Bone marrow (tissue), 2 donors: ENCODE measurements at places on chromosomes 7 and 10.

GRCh38 chr10:54203401-54203800 is 597.6 kb downstream of the PCDH15 start:
- DNase-seq, result no peak

DNA sequence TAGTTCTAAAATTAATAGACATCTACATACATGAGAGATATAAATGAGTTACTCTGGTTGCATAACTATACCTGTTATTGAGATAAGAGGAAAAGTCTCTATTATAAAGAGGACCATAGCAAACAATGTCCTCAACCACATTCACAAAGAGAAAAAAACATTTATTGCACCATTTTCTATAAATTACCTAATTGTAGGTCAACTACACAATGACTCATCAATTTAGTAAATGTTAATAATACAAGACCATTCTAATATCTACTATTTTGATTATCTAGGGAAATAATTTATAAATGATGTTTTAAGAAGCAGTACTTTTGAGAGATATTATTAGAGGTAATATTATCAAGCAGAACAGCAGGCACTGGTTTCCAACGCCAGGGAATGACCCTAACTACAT is 246.1 kb downstream of the AGMO start:
- no peak for DNase-seq

DNA sequence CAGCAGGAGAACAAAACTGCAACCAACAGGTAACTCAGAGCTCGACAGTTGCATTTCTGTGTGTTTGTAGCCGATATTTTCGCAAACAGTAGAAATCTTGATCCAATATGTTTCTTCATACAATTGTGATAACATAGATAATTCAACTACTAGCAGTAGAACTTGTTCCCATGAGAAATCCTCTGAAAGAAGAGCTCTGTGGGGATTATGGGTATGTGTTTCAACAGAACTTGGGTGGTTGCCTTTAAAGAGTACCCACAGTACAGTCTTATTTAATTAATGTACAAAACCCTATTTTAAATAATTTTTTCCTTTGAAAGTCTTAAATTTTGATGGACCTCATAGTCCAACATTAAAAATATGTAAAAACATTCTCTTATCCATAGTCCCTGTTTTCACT is 266.1 kb downstream of the PARD3 start:
- DNase-seq, result no peak

GRCh38 chr10:57891201-57892006 is 376.3 kb downstream of the IPMK start:
- DNase-seq, result no peak

GRCh38 chr10:119575506-119575905 is 21.3 kb downstream of the TIAL1 start:
- DNase-seq, result no peak

DNA sequence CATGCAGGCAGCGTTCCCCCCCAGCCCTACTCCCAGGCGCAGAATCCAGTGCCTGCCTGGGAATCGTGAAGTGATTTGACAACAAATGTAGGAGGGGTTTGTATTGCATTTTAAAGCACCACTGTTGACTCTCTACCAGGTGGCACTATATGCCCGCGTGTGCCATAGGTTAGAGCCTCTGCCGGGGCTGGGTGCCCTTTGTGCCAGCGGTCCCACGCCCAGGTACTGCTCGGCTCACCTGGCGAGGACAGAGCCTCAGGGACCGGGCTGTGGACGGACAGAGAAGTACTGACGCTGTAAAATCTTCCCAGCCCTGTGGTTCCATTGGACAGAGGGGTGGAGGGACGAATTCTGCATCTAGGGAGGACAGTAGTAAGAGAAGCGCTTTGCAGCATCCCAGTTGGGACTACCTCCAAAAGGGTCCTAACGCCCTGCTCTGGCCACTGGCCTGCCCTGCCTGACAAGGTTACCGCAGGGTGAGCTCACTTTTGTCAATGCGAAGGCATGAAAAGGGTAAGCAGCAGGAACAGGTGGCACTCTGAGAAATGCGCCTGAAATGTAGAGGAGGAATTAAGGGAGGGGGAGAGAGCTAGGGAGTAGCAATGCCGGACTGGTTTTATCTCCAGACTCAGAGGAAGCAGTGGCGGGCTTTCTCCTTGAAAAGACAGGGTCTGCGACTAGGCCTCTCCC is 788 bp upstream of the CACNA2D1 start:
- DNase-seq, result no peak

DNA sequence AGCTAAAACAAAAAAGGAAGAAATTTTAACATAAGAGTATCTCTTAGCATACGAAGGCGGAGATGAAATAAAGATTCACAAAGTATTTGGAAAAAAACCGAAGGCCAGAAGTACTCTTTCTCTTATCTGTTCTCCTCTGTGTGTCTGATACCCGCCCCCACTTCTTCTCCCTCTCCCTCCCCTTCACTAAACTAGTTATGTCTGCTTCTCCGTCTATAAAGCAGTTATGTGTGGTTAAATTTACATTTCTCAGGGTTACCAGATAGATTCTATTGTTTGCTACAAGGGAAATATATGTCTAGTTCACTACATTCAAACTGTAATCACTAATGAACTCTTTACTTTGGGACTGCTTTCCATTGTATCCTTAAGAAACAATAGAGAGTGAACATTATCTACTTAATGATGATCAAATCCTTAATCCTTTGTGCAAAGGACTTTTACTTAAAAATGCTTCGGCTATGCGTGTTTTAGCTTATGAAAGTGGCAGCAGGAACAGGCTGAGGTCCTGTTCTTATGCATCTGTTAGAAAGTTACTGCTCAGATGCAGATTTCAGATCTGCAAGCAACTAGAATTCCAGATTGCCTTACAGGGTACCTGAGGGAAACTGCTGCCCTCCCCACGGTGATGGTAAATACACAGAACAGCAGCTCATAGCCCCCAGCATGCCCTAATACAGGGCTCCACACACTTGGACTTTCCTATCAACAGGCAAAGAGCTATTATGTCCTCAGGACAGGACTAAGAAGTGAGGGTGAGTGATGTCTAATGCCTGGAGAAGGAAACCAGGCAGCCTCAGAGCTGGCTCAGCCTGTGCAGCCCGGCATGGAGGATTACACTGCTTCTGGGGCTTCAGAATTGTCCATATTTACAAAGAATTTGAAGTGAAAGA is 273.3 kb downstream of the FZD1 start:
- no peak for DNase-seq
